ENCODE measurements at places on chromosomes 3 and 15. TPM values are rescaled to one million over a fixed set of nuclear protein-coding genes. Genes with fewer than 3 reads are reported as not detected.

DNA sequence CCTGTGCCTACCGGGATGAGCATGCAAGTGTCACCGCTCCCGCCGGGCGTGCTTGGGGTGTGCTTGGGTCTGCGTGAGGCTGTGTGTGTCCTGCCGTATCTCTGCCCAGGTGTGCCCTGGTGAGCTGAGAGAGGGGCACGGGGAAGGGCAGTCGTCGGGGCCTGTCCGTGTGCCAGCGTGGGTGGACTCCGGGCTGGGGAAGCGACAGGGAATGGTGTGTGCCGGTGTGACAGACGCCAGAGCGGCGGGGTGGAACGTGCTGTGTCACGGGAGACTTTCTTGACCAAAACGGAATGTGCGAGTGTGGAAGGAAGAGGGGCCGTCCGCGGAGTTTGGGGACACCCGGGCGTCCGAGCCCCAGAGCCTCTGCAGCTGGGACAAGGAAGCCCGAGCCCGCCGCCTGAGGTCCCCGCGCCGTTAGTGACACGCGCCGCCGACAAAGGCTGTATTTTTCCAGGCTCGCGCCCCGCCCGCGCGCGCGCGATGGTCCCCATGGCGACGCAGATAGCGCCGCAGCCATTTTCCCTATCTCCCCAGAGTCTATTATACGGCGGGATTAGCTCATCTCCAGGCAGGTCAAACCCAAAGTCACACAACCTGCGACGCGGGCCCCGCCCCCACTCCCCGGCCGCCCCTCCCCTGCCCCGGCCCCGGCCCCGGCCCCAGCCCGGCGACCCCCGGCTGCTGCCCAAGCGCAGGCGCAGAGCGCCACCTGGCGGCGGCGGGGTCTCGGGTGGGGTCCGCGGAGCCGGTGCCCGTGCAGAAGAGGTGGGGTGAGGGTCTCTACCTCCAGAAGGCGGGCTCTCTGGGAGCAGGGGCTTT is 4.5 kb upstream of the GATA2 start:
- peak; percentile 79 for DNase-seq
- peaks cover 90% of the 10 kb centered on the region for H3K27me3 ChIP-seq
- H3K27ac ChIP-seq, result no peak overlapping the region
- H3K36me3 ChIP-seq, result no peaks in the 10 kb centered on the region

DNA sequence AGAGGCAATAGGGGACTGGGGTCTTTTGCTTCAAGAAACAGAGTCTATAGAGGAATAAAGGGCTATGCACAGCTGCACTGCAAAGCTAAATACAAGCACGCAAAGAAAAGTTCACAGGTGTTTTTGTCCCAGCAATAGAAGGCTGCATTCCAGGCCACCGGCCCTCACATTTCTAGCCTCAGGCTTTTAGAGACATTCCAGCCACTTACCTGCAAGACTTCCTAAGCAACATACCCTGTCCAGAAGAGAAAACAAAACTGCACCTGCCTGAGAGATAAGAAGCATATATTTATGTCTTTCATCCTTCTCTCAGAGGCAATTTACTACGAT is 220.5 kb downstream of the OPA1 start:
- no peaks in the 10 kb centered on the region for H3K36me3 ChIP-seq
- DNase-seq, result no peak
- no peak overlapping the region for H3K27ac ChIP-seq
- H3K27me3 ChIP-seq, result no peaks in the 10 kb centered on the region

DNA sequence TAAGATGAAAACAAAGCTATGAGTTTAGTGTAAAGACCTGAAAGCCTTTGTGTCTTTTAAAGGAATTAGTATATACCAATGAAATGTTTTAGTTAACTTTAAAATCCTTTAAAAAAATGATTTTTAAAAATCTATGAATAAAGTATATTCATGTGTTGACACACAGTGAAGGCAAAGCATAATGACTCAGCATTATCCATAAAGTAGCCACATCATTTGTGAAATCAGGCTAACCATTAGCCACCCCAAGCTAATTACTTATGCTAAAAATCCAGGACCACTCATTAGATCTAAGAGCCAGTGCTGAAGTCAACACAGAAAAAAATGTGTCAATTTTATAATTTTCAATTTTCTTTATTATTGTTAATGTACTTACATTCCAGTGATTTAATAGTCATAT is 310.2 kb downstream of the TBC1D5 start:
- no peaks in the 10 kb centered on the region for H3K36me3 ChIP-seq
- no peaks in the 10 kb centered on the region for H3K27me3 ChIP-seq

DNA sequence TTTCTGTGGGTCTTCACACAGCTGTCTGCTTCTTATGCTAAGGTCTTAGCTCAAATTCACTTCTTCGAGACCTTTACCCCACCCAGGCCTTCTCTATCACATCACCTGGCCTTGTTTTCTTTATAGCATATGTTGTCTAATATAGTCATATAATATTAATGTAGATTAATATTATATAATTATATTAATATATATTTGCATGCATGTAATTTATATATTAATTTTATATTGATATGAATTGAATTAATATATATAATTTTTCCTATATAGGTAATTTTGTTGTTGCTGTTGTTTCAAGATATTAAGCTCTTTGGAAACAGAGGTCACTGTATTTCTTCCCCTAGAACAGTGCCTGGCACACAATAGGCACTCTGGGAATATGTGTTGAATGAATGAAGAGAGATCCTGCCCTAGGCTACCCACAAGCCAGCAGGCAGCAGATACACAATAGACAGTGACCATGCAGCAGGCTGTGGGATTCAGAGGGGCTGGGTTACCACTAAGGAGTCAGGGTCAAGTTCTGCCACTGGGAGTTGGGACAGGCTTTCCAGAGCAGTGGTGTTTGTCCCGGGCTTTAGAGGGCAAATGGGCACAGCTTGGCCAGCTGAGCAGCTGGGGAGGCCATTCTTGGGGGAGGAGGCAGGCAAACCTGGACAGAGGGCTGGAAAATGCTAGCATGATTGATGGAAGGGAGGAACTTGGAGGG is 126.3 kb downstream of the DNAJB8 start:
- DNase-seq, result peak; percentile 27
- H3K4me1 ChIP-seq, result no peaks in the 10 kb centered on the region
- no peak overlapping the region for H3K4me3 ChIP-seq
- H3K27ac ChIP-seq, result no peak overlapping the region

SCAANT1 gene
- total RNA-seq, result not detected

MINDY4B gene
- not detected for total RNA-seq

ISLR2 gene
- 4.0 TPM for total RNA-seq

CCR9 gene
- not detected for total RNA-seq
